ENCODE measurements at places on chromosomes 5 and 9.

- DNase-seq = peak; percentile 35
These were observed 127.1 kb downstream of the TRIO start for GRCh38 chr5:14270209-14270702.

GRCh38 chr5:33102551-33102950 is 338.2 kb upstream of the TARS1 start:
- DNase-seq = peak; percentile 41

DNA sequence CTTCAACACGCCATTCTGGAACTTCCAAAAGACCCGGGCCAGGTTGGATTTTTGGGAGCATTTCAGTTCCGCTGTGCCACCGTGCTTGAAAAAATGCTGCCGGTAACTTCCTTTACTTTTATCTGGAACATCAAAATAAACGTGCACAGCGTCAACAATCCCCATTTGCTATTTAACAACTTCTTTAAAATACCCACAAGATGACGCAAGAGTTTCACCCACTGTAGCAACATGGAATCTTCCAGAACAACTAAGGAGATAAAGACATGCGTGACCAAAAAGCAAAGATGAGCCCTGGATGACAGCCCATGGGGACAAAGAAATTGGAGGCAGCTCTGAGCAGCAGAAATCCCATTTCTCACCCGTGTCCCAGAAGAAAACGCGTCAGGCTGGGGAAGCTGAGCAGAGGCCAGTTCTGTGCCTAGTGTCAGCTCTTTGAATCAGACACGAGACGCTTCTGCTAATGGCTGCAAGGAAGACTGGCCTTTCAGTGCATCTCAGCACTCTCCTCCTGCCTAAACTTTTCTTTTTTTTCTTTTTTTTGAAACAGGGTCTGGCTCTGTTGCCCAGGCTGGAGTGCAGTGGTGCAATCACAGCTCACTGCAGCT is 61.3 kb downstream of the SECISBP2 start:
- no peak for DNase-seq

DNA sequence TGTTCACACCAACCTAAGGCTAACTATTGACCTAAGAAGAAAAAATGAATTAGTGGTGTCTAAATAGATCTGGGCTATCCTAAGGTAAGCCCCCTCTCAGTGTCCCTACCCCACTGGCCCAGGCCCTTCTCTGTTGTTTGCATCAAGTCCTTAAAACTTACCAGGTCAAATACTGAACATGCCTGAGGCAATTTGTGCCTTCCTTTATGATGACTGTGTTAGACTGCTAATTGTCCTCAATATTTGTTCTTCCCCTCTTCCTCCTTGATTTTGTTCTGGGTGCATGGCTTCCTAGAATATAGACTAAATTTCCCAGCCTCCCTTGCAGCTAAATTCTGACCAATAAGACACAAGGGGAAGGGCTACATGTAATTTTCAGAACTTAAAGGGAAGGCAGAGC is 199.9 kb downstream of the ADAMTS12 start:
- no peak for DNase-seq

- DNase-seq = no peak
These were observed 22.0 kb downstream of the FNIP1 start for GRCh38 chr5:131774652-131775367.

GRCh38 chr5:135216471-135217343 is 182.3 kb downstream of the MACROH2A1 start:
- DNase-seq = no peak

GRCh38 chr9:78963911-78964310 is 607.9 kb upstream of the TLE4 start:
- DNase-seq = no peak

GRCh38 chr5:158792186-158792585 is 307.5 kb downstream of the EBF1 start:
- DNase-seq = no peak

DNA sequence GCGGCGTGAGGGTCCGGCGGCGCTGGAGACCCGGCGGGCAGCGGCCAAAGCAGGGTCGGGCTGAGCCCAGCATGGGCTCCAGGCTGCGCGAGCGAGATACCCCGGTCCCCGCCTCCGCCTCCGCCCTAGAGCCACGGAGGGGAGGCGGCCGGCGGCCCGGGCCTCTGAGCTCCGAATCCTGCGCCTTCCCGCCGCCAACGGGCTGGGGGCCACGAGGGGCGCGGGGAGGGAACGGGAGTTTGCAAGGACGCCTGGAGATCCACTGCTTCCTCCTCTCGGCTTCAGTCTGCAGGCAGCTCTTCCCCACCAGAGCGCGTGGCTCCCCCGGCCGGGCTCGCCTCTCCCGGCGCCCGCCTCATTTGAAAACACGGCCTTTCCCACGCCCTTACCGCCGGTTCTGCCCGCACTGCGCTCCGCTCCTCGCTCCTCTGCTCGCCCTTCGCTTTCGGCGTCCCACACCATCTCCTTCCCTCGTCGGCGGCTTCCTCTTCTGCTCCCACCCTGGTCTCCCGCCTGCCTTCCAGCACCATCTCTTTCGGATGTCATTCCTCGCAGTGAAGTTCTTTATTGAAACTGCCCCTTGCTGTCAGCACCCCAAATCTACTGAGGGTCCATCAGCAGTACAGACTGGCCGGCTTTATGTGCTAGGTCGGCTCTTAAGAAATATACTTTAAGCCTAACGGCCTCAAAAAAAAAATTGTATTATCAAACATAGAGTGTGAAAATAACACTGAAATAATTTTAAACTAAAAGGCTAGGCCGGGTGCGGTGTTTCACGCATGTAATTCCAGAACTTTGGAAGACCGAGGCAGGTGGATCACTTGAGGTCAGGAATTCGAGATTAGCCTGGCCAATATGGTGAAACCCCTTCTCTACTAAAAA is 105.0 kb upstream of the FAM120A start:
- no peak for DNase-seq

DNA sequence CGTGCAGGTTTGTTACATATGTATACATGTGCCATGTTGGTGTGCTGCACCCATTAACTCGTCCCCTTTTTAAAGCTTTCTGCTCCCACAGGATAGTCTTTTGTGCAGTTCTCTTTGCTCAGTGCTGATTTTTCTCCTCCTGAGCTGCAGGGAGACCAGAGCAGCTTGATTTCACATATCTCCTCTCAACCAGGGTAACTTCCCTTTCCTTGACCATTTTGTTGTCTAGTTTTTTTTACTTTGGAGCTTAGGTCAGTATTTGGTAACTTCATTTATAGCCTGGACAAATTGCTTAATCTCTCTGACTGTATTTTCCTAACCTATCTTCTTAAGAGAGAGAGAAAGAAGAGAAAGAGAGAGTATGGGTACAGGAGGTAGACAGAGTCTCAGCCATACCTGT is 137.1 kb upstream of the ZNF366 start:
- DNase-seq = no peak

DNA sequence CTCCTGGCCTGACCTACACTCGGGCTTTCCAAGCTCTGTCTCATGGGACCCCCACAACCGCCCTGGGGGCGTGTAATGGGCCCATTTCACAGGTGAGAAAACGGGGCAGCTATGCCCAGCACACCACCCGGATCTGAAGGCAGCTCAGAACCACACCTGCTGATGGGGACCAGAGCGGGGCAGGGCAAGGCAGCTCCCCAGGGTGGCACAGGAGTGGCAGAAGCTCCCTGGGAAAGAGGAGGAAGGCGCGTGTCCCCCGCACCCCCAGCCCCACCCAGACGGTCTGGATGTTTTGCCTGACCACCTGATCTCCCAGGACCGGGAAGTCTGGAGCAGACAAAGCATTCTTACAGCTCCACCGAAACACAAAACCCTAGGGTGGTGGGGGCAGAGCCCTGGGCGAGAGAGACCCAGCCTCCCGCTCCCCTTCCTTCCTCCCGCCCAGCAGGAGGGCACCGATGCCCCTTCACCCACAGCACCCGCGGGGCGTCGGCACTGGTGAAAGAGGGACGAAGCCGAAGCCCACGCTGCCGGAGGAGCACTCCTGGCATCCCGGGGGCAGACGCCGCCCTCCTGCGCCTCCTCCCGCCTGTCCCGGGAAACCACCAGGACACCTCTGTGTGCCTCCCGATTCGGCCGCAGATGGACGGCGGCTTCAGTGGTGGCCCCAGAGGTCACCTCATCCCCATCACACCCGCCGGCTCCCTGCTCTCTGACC is 14.5 kb downstream of the NOTCH1 start:
- DNase-seq = no peak

DNA sequence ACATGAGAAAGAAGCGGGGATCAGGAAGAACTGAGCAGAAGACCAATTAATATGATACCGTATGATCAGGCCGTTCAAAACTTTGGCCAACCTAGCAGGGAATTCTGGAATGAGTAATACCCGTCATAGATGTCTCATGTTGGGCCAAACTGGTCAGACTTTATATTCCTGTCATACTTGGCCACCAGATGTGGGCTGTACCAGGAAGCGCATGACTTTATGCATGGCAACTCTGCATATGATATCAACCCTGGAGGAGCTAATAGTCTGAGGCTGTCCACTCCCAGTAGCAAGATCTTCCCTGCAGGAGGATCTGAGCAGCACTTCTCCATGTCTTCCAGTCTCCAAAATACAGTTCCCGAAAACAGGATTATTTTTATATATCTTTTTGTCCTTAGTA is 68.5 kb upstream of the NAA35 start:
- no peak for DNase-seq

- DNase-seq = no peak
These were observed 6.3 kb upstream of the DNAJB5 start for GRCh38 chr9:34983209-34983608.

DNA sequence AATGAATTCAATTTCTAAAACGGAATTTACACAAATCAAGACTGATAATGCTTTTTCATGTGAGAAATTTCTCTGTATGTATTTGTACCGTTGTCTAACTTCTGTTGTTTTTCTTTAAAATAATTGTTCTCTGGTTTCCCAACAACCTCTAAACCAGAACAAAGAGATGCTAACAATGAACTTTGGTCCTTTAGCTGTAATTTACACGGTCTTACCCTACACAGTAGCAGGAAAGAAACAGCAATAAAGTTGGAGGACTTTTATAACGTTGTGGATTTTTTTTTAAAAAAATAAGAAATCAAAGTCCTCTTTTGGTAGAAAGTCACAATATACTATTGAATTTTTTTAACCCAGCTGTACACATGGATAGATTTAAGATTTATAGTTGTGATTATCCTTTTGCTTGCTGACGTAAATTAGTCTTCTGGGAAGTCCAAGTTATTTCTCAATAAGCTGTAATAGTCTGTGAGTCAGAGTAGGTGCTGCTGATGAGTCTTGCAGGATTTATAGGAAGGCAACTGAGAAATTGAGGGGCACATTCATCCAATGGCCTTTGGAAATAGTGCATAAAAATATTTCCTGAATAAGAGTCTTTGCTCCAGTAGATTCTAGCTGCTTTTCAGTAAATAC is 76.8 kb upstream of the PCSK1 start:
- DNase-seq = peak; percentile 52

DNA sequence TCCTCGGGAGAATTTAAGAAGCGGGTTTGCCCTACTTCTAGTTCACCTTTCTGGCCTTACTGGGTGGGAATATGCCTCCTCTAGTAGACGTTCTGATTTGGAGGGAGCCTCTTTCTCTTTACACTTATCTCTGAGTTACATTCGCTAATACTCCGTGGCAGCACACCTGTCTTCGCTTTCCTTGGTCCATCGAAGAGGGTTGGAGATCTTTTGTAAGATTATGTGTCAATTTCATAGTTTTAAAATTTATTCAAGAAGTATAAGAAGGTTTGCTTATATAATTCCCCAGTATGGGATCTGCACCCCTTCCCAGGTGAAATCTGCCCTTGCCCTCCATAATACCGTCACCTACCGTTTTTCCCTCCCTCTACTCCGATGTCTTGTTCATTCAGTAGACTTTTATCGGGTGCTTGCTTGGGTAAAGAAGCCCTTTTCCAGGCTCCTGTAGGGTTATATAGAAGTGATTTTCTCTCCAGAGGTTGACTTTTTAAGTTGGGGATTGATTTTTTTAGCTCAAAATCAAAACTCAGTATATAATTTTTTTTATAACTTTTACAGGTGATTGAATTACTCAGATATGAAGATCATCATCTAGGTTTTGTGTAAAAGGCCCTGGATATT is 1.1 kb downstream of the GPBP1 start:
- DNase-seq = no peak

DNA sequence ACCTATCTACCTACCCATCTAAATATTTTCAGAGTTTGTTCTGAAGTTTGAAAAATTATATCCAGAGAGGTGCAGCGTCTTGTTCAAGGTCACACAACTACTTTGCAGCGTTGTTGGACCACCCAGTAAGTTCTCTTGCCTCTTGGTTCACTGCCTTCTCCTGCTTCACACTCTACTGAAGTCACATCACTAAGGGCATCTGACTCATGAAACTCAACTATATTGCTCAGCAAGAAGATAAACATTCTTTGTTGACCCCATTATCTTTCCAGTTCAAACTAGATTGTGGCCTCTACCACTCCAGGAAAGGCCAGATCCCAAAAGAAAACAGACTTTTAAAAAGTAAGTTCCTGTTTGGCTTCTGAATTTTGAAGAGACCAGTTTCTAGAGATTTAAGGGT is 326.9 kb downstream of the SLIT3 start:
- DNase-seq = no peak

- DNase-seq = no peak
These were observed 31.7 kb downstream of the PRRX2 start for GRCh38 chr9:129696944-129697655.

- peak; percentile 9 for DNase-seq
These were observed 34.1 kb upstream of the RAPGEF1 start for GRCh38 chr9:131773911-131774379.

DNA sequence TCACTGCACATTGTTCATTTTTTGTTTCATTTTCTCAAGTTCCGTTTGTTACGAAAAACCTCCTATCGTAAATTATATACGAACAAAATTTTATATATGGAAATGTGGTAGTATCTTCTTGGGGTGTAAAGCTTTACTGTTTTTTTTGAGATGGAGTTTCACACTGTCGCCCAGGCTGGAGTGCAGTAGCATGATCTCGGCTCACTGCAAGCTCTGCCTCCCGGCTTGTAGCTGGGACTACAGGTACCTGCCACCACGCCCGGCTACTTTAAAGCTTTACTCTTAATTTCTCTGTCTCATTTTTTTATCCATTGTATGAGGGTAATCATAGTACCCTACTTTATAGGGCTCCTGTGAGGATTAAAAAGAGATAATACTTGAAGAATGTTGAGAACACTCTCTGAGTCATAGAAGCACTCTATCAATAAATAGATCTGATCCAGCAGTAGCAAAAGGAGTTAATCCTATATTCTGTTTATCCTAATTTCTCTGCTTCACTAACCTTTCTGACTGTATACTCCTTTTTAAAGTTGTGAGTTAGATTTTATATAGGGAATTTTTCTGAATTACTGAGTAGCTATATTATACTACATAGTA is 5.6 kb upstream of the LRRC70 start:
- no peak for DNase-seq

DNA sequence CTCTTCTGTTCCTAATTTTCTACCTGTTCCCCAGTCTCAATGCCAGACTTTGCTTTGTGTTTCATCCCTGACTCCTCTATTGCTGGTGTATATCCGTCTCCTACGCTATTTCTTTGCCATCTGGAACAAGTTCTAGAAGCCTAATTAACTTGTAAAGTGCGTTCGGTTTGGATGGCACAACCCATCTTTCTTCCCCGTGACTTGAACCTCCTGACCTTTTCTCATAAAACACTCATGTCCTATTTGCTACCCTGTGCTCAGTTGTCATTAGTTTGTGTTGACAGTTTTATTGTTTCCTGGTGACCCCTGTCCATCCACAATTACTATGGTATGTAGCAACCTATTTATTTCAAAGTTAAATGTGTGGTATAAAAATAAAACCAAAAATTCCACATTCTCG is 323.5 kb downstream of the TLE4 start:
- DNase-seq = no peak

- no peak for DNase-seq
These were observed 19.2 kb upstream of the MTMR12 start for GRCh38 chr5:32331935-32332274.

- DNase-seq = no peak
These were observed 41.9 kb downstream of the TNFAIP8 start for GRCh38 chr5:119397518-119398380.
